ENCODE measurements at places on chromosomes 16 and 17.

DNA sequence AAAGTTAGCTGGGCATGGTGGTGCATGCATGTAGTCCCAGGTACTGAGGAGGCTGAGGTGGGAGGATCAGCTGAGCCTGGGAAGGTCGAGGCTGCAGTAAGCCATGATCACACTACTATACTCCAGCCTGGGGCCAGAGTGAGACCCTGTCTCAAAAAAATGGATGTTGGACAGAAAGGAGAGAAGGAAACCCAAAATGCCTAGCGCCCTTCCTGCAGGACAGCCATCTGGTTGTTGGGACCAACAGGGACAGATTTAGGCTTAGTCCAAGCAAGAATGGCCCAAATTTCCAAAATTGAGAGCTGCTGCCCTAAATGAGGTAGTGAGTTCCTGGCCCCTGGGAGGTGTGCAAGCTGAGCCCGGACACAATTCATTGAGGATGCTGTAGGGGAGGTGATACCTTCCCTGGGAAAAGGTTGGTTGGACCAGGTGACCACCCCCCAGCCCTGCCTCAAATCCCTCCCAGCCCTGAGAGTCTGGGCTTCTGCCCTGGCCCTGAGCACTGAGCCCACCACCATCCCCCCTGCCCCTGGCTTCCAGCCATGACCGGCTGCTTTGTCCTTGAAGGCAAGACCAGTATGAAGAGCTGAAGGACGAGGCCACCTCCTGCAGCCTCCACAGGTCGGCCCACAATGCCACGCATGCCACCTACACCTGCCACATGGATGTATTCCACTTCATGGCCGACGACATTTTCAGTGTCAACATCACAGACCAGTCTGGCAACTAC, 35.1 kb downstream of the IL21R start:
- DNase-seq: no peak

- no peak for DNase-seq
Measured at GRCh38 chr16:86337138-86337537, 173.2 kb upstream of the FOXF1 start.

DNA sequence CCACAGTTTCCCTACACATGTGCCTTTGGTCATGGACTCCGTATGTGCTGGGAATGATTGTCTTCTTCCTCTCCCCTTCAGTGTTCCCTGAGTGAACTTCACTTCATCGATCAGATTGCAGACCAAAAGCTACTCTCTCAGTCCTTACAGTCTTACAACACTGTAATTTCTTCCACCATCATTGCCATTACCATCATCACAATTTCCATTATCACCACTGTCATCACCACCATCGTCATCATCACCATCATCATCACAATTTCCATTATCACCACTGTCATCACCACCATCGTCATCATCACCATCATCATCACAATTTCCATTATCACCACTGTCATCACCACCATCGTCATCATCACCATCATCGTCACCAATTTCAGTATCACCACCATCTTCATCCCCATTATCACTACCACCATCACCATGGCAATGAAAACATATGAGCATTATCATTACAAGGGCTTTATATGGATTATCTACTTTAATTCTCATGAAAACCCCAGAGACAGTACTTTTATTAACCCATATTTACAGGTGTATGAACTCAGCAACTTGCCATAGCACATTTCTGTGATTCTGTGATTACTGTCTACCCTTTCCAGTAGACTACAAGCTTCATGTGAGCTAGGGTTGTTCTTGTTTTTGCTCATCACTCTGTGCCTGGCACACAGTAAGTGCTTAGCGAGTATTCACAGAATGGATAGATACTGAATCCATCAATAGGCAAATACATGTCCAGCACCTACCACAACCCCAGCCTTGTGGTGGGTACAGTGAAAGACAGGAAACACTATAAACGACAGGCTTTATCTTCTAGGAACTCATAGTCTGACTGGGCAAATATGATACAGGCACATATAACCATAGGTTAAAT, 327.0 kb downstream of the XYLT1 start:
- no peak for DNase-seq

- no peak for DNase-seq
Measured at GRCh38 chr17:83026311-83026811, 53.0 kb upstream of the METRNL start.

DNA sequence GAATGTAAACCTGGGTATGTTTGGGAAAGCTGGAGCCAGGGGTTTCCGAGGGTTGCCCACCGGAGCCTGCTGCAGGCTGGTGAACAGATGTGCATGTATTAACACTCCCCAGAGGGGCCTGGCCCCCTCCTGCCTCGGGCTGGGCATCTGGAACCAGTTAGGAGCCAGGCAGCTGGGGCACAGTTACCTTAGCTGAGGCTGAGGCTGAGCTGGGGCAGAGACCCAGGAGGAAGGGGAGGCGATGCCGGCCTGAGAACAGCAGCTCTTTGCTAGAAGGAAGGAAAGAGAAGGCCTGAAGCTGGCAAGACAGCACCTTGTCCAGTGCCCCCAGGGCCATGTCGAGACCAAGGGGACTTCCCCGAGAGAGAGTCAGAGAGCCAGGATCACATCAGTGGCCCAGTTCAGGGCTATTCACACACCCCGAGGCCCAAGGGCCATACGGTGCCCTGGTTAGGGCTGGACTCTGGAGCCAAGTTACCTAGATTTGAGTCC, 65.8 kb downstream of the RMI2 start:
- DNase-seq: no peak
